Hair follicle dermal papilla cell (primary cell): ENCODE measurements at places on chromosomes 3 and 15. TPM values are rescaled to one million over a fixed set of nuclear protein-coding genes. Genes with fewer than 3 reads are reported as not detected.

GOLGA6L10 gene
- total RNA-seq: 0.36 and 0.65 TPM in 2 replicates

FSIP1 gene
- 8.3 and 15.4 TPM in 2 replicates for total RNA-seq

KLF15 gene
- total RNA-seq: 0.49 and 1.1 TPM in 2 replicates

PEX5L gene
- total RNA-seq: 0.24 and 0.65 TPM in 2 replicates

LRRN1 gene
- under 0.01 and 0.12 TPM in 2 replicates for total RNA-seq

CACNA2D3 gene
- 2.4 and 4.2 TPM in 2 replicates for total RNA-seq

CACNA1D gene
- 0.97 and 2.3 TPM in 2 replicates for total RNA-seq

SUCNR1 gene
- total RNA-seq: under 0.01 TPM in 1 of 2 replicates, not detected in the other
